Astrocyte of the hippocampus (primary cell): ENCODE measurements at places on chromosomes 3 and 15.

- peak; percentile 72 for DNase-seq
Measured at GRCh38 chr3:30751610-30752299, 142.7 kb downstream of the GADL1 start.

DNA sequence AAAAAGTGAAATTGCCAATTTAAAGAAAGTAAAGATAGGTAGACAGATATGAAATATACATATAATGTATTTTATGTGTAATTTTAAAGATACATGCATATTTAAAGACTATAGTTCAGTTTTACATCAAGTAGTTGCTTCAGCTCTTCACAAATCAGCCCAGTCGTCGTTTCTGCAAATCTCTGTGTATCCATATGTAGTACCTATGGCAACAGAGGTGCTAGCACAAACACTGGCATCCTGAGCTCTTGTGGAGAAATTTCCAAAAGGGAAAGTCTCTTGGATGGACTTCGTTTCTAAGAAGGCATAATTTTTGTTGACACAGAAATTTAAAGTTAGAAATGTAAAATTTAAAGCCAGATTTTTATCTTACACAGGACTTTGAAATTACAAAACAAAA is 1284.7 kb downstream of the ROBO1 start:
- DNase-seq = no peak

GRCh38 chr15:71091601-71092000 is 23.7 kb upstream of the THSD4 start:
- no peak for DNase-seq

DNA sequence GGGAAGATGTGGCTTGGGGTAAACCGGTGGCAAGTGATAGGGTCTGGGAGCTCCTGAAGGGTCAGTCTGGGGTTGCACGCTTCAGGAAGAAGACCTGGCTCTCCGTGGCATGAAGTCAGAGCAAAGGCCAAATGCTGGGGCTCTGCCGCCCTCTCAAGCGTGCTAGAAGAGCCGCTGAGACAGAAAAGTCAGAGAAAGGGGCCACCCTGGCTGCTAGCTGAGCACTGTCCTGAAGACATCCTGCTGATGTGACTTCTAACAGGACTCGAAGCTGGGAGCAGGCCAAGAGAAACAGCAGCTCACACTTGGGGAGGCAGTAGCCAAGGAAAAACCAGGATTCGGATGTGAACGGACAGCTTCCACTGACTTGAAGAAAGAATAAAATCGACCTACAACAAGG is 270.4 kb downstream of the OCA2 start:
- DNase-seq = peak; percentile 17

GRCh38 chr15:67381416-67382045 is 126.9 kb downstream of the IQCH start:
- DNase-seq = no peak

- no peak for DNase-seq
Measured at GRCh38 chr3:132499071-132499470, 81.8 kb downstream of the DNAJC13 start.

DNA sequence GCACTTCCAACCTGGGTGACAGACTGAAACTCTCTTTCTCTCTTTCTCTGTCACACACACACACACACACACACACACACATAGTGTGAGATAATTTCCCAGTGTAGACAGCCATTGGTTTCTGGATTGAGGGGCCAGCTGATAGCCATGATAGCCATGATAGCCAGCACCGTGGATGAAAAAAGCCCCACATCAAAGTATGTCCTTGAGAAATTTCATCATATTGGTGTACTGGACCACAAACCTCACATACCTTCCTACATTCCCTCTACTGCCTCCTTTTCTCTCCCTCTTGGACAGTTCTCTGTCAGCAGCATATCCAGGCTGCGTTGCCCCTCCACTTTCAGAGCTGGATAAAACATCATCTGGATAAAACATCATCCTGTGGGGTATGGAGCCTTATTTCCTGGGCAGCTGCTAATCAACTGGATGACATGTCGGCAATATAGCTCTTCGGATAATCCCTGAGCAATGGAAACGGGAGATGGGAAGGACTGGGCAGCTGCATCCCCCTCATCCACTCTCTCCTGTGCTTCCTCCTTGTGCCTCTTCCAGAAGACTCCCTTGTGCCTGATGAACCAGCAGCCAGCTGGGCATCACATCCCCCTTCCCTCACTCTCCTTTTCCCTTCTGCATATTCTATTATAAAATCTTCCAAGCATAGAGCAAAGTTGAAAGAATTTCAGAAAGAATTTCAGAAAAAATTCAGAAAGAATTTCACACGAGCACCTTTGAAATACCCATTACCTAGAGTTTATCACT is 39.3 kb downstream of the GRK7 start:
- DNase-seq = no peak

- no peak for DNase-seq
Measured at GRCh38 chr3:77446084-77446483, 406.2 kb downstream of the ROBO2 start.

GRCh38 chr15:67968564-67968963 is 85.6 kb upstream of the PIAS1 start:
- no peak for DNase-seq

- DNase-seq = peak; percentile 79
Measured at GRCh38 chr15:51737522-51738305, at the start of gene LYSMD2. TSS of gene LYSMD2 (minus strand) at chr15:51737655. CDS start at chr15:51737622, 33 bp downstream.

GRCh38 chr15:99016680-99017321 is 9.2 kb upstream of the PGPEP1L start:
- DNase-seq = peak; percentile 42

GRCh38 chr15:47542312-47542989 is 174.9 kb upstream of the SEMA6D start:
- DNase-seq = no peak

DNA sequence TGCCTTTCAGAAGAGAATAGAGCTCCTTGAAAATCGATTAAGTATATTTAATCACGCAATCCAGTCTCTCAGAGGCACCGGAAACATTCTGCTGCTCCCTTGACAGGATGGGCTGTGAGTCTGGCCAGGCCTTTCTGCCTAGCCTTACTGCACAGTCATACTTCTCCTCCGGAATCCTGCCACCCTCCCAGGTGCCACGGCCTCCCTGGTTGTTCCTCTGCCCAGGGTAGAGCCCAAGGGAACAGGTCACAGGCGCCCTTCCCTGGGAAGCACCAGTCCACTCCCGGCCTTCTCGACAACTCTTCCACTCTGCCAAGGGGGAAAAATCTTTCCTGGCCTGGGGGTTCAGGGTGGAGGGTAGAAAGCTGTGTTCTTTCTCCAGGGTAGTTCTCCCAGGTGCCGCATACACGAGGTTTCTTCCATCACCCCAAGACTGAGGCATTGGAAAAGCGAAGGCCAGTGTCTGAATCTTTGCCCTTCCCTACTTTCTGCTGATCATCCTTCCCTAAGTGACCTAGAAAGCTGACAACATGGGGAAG is 17.4 kb upstream of the SYNM start:
- DNase-seq = no peak

DNA sequence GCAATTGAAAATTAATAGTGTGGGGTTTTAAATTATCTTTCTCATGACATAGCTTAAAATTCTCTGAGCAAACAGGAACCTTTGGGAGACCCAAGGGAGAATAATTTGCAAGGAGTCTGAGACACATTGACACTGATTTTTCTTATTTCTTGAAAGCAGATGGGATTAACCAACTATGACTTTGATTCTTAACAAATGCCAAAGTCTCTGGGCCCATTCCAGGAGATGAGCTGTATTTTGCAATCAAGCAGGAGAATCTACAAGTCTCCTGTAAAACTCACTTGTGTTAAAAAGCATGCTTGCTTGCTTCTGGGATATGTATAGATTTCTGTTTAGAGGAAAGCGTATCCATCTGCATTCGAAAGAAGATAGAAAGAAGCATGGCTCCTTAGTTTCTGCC is 71.3 kb upstream of the STT3B start:
- DNase-seq = no peak

- DNase-seq = no peak
Measured at GRCh38 chr3:10974746-10975375, 17.7 kb upstream of the SLC6A1 start.

DNA sequence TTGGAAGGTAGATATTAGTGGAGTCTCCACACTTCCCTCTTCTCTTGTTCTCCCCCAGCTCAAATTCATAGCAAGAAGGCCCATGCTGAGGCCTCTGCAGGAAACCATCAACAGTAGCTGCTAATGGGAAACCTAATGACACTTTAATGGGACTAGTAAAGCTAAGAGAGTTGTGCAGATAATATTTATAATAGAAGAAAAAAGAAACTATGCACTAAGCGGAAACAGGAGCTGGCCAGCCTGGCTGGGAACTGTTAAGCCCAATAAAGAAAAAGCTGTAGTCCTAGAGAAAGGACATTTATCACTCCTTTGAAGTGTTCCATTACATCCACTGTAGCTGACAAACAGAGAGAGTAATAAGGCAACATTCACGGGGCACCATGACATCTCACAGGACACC is 229.6 kb downstream of the IGSF11 start:
- no peak for DNase-seq

GRCh38 chr3:167887096-167887495 is 151.6 kb downstream of the SERPINI1 start:
- DNase-seq = no peak

- DNase-seq = peak; percentile 84
Measured at GRCh38 chr3:15309662-15310335, 22.6 kb downstream of the SH3BP5 start.

DNA sequence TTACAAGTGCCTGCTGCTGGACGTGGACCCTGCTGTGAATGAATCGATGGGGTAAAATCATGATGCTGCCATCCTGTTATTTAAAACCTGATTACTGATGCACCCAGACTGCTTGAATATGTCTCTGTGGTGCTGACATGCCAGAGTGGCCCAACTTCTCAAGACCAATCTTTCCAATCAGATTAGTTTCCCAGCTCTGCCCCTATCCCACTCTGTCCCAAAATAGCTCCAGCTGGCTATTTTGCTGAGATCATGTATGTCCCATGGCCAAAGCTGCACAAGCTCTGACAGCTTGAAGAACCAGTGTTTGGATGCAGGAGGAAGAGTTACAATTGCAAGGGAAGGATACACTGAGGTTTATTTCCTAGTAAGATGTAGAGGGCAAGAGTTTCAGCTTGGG is 153.6 kb downstream of the TMEM108 start:
- DNase-seq = no peak

- no peak for DNase-seq
Measured at GRCh38 chr3:60573494-60573893, 677.8 kb downstream of the FHIT start.

DNA sequence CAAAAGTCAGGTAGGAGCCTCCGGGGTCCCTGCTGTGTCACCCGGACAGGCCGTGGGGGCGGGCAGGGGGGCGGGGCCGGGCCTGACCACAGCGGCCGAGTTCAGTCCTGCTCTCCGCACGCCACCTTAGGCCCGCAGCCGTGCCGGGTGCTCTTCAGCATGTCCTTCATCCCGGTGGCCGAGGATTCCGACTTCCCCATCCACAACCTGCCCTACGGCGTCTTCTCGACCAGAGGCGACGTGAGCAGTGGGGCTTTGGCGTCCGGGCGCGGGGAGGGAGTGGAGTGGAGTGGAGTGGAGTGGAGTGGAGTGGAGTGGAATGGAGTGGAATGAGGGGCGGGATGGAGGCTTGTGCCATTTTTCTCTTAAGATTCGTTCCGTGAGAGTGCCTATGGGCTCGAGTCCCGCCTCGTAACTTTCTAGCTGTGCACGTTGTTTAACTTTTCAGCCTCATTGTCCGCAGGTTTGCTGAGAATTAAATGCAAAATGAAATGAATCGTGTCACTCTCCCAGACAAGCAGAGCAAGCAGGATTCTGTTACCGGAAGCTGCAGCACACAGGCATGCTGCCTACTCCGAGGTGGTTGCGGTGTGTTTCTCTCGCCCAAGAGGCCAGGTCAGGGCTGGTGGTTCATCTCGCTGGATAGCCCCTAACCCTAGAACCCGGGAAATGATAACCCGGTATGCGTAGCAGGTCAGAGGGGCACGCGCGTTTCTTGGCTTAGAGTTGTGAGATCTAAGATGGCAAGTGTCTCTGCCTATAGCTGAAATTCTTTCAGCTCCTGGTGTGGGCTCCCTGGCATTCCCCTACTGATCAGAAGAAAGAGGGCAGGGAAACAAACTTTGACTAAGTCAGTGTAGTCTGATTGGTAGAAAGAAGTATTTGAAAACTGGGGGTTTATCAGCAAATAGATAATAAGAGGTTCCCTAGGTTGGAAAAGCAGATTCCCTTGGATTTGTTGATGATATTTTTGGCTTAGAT is at the start of gene FAH:
Gene FAH (plus strand): TSS at position 104 of the 981 bp plus-strand sequence. CDS start 56 bp downstream, at position 160.
- DNase-seq = peak; percentile 75

DNA sequence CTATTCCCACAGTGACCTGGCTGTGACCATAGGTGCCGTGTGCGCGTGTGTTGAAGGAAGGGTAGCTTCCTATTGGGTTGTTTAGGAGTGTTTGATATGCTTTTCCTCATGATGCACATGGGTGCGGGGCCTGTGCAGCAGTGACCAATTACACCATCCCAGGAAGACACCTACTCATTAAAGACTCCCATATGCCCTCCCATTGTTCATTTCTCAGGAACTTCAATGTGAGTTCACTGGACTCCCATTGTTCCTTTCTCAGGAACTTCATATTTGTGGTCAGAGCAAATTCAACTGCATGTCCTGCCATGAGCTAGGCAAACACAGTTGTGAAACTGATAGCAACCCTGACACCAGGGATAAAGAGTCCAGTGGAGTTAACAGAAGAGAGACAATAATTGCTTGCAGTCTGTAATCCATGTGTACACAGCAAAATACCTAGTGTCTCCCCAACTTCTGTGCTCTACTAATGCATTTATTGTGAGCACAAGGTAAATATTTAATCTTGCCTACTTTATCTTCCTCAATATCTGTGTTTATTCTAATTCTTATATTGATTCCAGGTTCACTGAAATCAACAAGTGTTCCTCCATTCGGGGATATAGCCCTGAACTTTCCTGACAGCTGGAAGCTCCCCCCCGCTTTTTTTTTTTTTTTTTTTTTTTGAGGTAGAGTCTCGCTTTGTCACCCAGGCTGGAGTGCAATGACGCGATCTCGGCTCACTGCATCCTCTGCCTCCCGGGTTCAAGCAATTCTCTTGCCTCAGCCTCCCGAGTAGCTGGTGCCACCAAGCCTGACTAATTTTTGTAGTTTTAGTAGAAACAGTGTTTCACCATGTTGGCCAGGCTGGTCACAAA is 57.5 kb upstream of the GCNT3 start:
- peak; percentile 63 for DNase-seq

DNA sequence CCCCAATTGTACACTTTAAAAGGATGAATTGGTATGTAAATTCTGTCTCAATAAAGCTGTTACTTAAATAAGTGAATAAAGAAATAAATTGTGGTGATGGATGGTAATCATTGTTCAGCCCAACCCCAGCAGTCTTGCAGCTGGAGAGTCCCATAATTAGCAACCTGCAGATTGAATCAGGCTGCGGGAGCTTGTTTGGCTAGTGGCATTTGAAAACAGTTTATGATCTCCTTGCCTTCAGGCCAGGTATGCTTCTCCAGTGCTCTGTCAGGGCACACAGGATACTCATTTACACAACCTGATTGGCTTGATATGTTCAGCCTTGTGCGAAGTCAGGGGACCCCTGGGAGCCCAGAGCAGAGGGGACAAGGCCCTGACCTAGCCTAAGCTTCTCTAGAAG is 16.5 kb upstream of the TSEN2 start:
- no peak for DNase-seq
